ENCODE measurements at places on chromosomes 11 and 22. TPM values are rescaled to one million over a fixed set of nuclear protein-coding genes. Genes with fewer than 3 reads are reported as not detected.

Gene KCNQ1OT1
- total RNA-seq: 0.81 TPM

Gene PARVA
- 66.5 TPM for total RNA-seq

Gene SULT4A1
- 0.63 TPM for total RNA-seq

Gene CCDC87
- total RNA-seq: 0.39 TPM

Gene CHRNA10
- total RNA-seq: 0.58 TPM

Gene BARX2
- total RNA-seq: not detected
